ENCODE measurements at places on chromosomes 5 and 9. TPM values are rescaled to one million over a fixed set of nuclear protein-coding genes. Genes with fewer than 3 reads are reported as not detected.

Gene DRD1
- not detected for total RNA-seq

Gene UBE2QL1
- not detected for total RNA-seq

Gene FCHO2
- 10.2 TPM for total RNA-seq

Gene SPATA9
- 0.28 TPM for total RNA-seq

Gene SH3RF2
- total RNA-seq: 19.2 TPM

Gene HSDL2
- total RNA-seq: 35.4 TPM

Gene RPP25L
- total RNA-seq: 41.4 TPM

Gene TRAF1
- total RNA-seq: 0.42 TPM

Gene IFNA2
- total RNA-seq: not detected

Gene GABBR2
- 0.19 TPM for total RNA-seq

Gene OTP
- not detected for total RNA-seq

Gene BTNL8
- not detected for total RNA-seq

Gene UIMC1
- total RNA-seq: 22.5 TPM

Gene ANKRD34B
- total RNA-seq: not detected

Gene HTR4
- total RNA-seq: not detected

Measured in airway epithelial cell (primary cell).